ENCODE measurements at places on chromosomes 3 and 15.

- no peak for DNase-seq
These were observed 24.5 kb downstream of the NIPA1 start for GRCh38 chr15:22810853-22811338.

DNA sequence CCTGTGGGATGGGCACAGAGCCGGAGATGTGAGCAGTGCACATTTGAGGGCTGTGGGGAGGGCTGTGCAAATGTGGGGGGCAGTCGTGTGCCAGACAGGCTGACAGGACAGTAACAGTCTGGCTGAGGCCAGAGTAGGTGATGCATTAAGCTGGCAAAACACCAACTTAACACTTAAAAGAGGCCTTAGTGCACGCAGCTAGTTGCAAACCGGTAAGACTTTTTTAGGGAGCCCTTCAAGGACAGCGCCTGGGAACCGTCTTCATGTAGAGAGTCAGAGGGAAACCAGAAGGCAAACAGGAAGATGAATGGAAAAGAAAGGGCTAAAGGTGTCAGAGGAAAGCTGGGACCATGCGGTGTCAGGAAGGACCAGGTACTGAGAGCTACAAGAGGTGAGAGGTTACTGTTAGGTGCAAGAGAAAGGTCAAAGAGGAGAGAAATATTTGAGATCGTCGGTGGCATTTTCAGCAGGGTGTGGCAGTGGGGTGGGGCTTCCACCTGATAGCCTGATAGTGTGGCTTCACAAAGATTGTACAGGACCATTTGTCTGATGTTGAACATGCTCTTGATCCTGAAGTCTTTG is 30.0 kb upstream of the CHD2 start:
- no peak for DNase-seq

DNA sequence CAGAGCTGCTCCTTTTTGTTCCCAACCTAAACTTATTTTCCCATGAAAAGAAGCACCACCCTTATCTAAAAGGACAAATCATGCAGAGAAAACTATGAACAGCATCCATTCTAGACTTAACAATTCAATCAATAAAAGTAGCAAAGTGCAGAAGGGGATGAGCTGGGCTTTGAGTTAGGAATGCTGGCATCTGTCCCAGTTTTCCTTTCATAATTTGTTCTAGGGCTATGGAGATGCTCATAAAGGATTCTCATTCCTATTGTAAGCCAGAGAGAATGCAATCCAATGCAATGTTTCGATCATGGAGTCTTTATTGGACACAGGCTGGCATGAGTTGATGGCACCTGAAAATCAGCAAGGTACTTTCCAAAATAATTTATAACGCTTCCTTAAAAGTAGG is 330.6 kb downstream of the VPS13C start:
- no peak for DNase-seq

DNA sequence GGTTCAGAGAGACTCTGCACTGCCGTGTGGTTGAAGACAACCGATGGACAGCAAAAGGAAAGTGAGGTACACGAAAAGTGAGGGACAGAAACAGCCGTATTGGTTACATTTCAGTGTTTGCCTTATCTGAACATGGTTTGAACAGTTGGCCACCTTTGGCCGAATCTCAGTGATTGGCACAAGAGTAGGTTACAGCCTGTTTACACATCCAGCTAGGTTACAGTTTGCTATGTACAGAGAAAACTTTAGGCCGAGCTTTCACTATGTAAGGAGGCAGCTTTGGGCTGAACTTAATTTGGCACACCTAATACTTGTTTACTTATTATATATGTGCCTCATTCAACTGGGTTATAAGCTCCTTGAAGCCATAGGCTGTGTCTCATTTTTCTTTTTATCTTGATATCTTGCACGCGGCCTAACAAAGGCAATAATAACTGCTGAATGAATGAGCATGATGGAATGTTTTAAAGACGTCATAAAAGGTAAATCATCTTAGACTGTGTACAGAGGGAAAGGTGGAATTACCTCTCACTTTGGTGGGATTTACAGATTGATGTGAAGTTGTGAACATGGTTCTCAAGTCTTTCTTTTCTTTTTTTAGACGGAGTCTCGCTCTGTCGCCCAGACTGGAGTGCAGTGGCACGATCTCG is 17.2 kb upstream of the GREM1 start:
- DNase-seq = no peak

DNA sequence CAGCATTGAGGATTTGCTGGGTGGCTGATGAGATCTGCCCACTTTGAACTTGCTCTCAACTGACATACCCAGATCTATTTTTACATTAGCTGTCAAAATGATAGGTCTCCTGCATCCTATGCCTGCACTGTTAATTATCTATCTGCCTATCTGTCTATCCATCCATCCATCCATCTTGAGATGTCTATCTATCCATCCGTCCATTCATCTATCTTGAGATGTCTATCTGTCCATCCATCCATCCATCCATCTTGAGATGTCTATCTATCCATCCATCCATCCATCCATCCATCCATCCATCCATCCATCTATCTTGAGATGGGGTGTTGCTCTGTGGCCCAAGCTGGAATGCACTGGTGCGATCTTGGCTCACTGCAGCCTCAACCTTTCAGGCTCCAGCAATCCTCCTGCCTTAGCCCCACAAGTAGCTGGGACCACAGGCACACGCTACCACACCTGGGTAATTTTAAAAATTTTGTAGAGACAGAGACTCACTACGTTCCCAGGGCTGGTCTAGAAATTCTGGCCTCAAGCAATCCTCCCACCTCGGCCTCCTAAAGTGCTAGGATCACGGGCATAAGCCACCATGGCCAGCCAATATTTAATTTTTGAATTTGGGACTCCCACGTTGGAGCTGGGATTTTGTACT is 159.4 kb upstream of the NSMCE3 start:
- no peak for DNase-seq

DNA sequence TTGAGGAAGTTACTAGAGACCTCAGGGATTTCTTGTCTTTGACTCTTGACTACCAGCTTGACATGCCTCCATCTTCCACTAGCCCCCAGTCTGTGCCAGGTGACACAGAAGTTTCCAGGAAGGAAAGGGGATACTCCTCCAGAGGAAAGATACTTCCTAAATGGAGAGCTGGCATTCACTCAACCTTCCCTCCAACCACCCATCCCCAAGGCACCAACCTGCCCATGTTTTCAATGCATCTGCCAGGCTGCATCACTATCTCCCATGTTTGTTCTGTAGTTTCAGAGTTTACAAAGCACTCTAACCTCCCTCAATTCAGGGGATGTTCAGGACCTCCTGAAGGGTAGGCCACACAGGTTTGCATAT is 198.4 kb upstream of the LPP start:
- no peak for DNase-seq

DNA sequence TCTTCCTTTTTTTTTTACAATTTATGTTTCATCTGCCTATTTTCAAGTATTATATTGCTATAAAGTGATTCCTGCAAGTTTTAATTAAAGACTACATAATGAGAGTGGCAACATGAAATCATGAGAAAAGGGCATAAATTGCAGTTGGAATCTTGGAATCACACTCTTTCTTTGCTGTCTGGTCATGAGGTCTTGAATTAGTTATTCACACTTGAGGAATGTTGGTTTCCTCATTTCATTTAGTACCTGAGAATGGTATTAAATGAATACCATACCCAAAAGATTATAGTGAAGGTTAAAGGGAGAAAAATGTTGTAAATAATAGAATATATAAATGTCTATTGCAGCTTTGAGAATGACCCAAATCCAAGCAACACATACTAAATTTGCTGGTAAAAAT is 25.8 kb upstream of the CNTN3 start:
- DNase-seq = no peak

DNA sequence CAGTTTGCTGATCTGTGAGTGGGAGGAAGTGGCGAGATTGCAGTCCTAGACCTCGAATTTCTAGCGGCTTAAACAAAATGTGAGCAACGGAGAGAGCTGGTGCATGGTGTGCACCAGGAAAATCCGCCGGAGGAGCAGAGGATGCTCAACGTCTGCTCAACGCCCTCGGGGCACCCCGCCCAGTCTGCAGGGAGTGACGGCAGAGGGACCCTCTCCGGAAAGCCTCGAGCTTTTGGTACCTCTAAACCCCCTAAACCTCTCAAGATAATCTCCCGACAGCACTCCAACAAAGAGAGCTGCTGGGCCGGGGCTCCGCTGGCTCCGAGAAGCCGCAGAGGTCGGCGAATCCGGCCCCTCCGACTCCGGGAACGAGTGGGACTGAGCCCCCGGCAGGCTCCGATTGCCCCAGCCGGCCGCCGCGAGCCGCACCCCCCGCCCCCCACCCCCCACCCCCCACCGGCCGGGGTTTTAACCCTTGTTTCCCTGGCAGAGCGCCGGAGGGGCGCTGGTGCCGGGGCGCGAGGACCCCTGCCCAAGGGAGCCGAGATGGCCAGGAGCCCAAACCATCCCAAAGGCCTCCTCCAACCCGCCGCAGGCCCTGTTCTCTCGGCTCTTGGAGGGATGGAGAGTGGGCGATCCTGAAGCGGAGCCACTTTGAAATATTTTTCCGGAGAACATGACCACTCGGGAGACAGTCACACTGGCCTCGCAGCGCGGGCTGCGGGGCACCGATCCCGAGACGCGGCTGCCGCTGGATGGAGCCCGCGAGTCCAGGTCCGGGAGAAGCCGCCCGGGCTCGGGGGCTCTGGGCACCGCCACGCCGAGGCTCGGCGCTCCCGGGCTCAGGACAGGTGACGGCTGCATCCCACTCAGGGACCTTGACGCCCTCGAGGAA is 1.5 kb downstream of the MEGF11 start:
- DNase-seq = peak; percentile 18

All from stimulated activated CD8-positive, alpha-beta memory T cell treated with anti-CD3 and anti-CD28 coated beads, Interleukin-7, amount 100 ng/mL, for 48 hours (primary cell).